ENCODE measurements at places on chromosomes 12 and 14.

GRCh38 chr14:94521375-94522114 lies 12.3 kb upstream of the SERPINA12 start:
- no peak for DNase-seq

DNA sequence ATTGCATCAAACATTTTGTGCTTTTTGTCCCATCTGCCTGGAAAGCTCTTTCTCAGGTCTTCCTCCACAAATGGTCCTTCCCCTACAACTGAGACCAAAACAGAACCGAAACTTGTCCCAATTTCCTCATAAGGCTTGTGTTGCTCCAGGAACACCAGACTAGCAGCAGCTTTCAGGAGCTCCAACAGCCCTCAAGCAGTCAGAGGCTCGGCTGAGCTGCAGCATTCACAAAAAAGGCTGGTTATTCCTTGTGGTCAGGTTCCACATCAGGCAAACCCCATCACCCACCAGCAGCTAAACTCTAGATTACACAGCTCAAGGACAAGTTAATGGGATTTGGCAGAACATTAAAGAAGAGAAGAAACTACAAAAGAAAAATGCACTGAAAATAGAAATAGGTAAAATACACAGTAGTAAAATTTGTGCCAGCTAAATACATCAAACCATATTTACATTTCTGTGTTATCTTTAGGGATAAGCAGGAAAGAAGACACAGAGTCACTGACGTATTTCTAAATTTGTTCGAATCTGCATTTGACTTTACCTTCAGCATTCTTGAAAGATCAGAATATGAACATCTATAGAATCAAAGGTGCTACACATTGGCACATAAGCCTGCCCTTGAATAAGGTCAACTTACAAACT lies 141.2 kb downstream of the STXBP6 start:
- no peak for DNase-seq

- no peak for DNase-seq
These were observed 73.2 kb upstream of the GPATCH2L start for GRCh38 chr14:76078501-76078900.

GRCh38 chr12:54390176-54390667 lies 5.7 kb upstream of the ZNF385A start:
- DNase-seq = no peak

DNA sequence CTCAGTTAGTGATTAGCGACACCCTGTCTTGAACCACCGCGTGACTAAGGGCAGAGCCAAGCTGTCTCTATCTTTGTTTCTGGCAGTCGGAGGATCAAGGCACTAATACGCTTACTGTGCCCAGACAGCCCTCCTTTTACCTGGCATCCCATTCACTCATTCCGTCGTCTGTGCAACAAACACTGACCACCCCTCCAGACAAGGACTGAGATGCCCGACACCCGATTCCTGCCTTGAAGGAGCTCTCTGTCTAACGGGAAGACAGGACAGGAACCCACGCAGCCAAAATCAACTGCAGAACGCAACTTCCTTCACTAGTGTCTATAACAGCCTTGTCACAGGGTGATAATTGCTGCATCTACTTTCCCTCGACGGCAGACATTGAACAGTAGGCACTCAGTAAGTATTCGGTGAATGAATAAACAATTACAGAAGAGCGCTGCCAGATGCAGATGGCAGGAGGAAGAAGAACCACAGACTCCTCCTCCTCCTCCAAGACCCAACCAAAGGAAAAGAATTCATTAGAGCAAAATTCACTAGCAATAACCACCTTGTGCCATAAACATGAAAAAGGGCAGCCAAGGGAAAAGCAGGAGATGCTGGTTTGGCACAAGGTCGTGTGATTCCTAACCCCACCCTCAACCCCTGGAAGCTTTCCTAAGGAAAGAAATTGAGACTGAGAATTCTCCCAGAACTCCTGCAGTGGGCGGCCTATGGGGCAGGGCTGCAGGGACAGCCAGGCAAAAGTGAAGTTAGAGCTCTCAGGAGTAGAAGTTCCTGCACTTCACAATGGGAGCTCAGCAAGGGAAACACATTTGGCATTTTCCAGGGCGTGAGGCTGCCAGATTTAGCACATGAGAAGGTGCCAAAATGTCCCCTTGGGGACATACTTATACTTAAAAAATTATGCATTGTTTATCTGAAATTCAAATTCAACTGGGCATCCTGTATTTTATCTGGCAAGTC lies 186.6 kb upstream of the DIO3 start:
- no peak for DNase-seq

GRCh38 chr12:124720004-124720680 lies 143.5 kb downstream of the SCARB1 start:
- DNase-seq = no peak

- DNase-seq = peak; percentile 13
These were observed 6.2 kb upstream of the OAS1 start for GRCh38 chr12:112900298-112901145.

DNA sequence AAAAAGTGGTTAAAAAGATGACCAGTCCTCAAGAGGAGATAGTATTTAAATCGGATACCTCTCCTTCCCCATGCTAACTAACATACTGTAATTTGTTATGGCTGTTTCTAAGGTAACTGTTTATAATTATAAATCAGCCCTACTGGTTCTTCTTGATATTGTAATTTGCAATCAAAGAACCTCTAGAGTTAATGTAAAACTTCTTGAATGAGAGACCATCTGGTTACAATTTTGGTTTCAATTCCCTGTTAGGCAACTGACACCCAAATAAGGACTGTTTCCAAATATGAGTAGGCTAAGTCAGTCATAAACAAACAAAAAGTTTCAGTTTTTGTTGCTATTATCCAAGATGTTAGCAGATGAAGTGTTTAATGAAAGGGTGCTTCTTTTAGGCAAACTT lies 120.2 kb upstream of the DNM1L start:
- DNase-seq = no peak

DNA sequence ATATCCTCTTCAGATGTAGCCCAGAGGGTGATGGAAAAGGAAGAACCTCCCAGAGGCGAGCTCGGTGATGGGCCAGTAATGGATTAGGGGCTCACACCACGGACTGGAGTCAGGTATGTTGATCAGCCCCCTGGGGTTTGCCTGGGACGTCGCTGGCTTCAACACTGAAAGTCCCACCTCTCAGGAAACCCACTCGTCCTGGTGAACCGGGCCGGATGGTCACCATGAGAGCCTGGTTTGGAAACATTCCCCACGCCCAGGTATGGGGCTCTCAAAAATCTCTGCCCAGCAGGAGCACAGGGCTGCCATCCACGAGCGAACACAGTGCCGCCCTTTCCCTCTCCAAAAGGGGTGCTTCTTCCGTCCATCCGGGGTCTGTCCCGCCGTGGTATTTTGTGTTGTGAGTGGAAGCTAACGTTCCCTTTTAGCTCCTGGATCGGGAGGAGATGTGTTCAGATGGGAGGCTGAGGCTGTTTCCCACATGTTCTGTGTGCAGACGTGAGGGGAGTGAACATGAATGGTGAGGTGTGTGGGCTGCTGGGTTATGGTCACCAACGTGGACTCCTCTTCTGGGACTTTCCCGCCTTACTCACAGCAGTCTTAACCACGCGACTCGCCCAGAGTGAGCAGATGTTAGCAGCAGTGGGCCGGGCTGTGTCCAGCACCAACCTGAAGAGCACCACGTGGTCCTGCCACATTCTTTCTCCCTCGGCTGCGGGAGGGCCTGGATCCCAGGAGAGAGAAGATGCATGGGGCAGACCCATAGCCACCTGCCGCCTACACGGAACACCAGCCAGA lies 139.2 kb downstream of the KIF26A start:
- DNase-seq = no peak

DNA sequence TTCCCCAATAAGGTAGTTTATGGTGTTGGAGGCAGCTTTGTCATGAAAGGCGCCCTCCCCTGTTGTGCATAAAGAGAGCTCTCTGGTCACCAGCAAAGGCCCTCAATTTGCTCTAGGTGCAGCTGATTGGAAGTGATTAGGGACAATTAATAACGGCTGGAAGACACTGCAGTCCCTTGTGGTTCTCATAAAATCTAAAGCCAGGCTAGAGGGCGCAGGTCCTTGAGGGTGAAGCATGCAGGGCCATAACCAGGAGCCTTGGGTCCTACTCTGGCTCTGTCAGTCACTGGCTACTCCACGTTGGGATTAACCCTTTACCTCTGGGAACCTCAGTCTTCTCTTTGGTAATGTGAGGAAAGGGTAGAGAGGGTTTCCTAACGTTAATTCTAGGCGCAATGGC lies 1.9 kb downstream of the DAAM1 start:
- DNase-seq = no peak

- DNase-seq = no peak
These were observed 129.5 kb downstream of the SLC38A6 start for GRCh38 chr14:61110316-61111082.

DNA sequence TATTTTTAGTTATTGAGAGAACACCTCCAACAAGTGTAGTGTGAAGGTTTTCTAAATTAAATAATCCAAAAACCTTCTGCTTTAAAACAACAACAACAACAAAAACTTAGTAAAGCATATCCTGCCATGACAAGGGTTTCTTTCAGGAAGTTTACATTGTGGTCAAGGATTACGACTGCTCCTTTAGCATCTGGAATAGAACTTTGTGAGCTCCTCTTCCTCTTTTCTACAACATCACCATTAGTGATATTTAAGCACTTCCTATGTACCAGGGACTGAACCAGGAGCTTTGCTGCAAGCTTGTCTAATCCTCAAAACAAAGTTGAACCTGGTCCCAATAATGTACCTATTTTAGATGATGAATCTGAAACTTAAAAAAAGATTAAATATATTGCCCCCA lies 315.4 kb upstream of the KITLG start:
- no peak for DNase-seq

DNA sequence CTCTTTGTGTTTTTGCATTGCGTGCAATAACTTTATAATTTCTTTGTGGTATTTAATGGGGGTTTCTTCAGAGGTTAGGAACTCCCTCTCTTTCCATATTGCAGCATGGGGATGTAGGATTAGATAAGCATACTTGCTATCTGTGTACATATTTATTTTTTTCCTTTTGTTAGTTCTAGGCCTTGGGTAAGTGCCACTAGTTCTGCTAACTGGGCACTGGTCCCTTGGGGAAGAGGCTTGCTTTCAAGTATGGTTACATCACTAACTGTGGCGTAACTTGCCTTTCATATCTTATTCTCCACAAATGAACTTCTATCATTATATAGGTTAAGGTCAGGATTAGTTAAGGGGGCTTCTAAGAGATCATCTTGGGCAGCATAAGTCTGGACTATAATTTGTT lies 31.5 kb upstream of the SLCO1B3 start:
- DNase-seq = no peak

DNA sequence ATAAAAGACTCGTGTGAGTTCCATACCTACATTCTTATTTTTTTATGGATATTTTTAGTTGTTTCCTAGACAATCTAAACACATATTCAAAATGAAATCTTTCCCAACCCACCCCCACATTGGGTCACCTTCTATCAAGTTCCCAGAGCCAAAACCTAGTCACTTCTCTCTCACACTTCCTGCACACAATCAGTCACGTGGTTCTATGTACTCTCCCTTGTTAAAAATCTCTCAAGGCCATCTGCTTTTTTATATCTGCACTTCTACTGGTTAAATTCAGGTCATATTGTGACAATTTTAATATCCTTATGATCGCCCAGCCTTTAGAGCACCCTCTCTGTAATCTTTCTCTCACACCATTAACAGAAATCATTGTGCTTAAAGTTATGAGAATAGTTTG lies 175.0 kb upstream of the SYT10 start:
- DNase-seq = no peak

- DNase-seq = no peak
These were observed 958.9 kb downstream of the LRFN5 start for GRCh38 chr14:42565556-42565955.

GRCh38 chr12:77319166-77319565 lies 253.8 kb upstream of the E2F7 start:
- DNase-seq = no peak

GRCh38 chr12:53699678-53700025 lies 23.8 kb upstream of the ATP5MC2 start:
- DNase-seq = no peak

DNA sequence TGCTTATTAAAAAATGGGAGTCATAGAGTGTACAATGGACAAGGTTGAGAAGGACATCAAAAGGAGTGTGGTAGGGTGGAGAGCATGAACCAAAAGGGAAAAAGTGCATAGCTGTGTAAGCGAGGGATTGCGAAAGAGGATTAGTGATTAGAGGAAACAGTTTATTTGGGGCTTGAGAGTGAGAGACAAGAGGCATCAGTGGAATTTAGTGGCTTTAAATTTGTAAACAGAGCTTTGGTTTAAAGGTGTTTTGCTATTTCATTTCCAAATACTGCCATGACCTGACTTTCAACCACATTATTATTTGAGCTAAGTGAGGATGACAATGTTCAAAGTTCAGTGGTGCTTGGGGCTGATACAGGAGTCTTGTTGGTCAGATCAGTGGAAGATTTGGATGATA lies 53.4 kb downstream of the SLC16A7 start:
- no peak for DNase-seq

DNA sequence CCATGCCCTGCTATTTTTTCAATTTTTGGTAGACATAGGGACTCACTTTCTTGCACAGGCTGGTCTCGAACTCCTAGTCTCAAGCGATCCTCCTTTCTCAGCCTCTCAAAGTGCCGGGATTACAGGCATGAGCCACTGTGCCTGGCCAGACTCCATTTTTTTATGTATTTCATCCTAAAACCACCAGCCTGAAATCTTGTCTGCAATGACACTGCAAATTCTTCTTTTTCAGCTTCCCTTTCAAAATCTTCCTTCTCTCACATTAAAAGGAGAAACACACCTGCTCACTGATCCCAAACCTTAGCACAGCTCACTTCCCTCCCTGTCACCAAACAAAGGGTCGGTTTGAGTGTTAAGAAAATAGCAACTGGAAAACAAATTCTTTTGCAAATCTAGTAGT lies 62.6 kb downstream of the PPP2R5E start:
- no peak for DNase-seq

DNA sequence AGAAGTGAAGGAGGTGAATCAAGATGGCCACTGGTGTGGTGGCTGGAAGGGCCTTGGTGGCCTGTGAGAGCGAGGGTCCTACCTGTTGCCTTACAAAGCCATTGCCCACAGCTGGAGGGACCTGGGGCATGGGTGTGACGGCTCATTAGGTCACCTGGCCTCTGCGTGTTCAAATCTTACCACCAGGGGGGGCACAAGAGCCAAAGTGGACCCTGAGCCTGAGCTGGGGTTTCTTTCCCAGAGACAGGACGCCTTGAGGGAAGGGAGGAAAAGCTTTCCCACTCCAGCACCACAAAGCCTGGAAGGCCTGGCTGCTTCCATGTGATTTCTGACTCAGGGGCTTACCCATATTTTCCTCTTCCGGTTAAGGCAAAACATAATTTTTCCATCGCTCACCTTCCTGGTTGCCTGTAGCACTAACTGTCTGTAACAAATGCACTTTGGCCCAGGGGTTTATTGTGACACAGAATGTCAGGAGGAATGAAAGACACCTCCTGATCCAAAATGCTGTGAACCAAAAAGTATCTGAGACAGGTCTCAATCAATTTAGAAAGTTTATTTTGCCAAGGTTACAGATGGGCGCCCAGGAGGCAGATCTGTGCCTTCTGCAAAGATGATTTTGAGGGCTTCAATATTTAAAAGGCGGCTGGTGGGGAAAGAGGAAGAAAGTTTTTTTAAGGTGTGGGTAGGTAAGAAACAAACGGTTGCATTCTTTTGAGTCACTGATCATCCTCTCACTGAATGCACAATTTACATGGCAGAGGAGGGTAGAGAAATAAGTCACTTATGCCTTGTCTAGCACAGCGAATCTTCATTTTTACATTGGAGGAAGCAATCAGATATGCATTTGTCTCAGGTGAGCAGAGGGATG lies 4.3 kb upstream of the CD9 start:
- DNase-seq = peak; percentile 69

GRCh38 chr12:116257215-116257614 lies 20.3 kb downstream of the MED13L start:
- DNase-seq = no peak

Measured in activated CD4-positive, alpha-beta T cell treated with anti-CD3 and anti-CD28 coated beads, Interleukin-2, amount 50 U/mL, for 4 hours (primary cell).